ENCODE measurements at places on chromosomes 3 and 15.

- no peak for DNase-seq
Measured at GRCh38 chr3:23256741-23257435, 53.8 kb downstream of the UBE2E2 start.

- DNase-seq = no peak
Measured at GRCh38 chr3:190279690-190280089, 42.6 kb downstream of the CLDN1 start.

- DNase-seq = no peak
Measured at GRCh38 chr3:98531622-98532274, at the start of gene GPR15. TSS of gene GPR15 (plus strand) at chr3:98531978. CDS start at chr3:98532034, 56 bp downstream.

DNA sequence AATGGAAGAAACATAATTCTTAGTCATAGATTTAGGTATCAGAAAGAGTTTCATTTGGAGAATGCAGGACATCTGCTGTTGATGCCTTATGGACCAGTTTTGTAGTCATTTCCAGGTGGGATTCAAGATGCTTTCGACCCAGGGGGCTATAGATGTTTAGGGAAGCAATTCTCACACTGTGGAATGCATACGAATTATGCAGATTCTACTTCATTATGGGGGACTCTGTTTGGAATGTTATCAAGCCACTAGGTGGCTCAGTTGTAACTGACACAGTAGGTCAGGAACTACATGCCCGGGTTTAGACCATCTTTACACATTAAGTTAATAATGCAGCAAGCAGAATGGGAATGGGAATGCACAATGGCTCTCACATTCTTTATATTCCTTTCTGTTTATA, 1359.8 kb downstream of the ZPLD1 start:
- no peak for DNase-seq

- DNase-seq = no peak
Measured at GRCh38 chr3:78941587-78941986, 826.2 kb downstream of the ROBO1 start.

- no peak for DNase-seq
Measured at GRCh38 chr15:67823314-67824196, 1.8 kb upstream of the SKOR1 start.

DNA sequence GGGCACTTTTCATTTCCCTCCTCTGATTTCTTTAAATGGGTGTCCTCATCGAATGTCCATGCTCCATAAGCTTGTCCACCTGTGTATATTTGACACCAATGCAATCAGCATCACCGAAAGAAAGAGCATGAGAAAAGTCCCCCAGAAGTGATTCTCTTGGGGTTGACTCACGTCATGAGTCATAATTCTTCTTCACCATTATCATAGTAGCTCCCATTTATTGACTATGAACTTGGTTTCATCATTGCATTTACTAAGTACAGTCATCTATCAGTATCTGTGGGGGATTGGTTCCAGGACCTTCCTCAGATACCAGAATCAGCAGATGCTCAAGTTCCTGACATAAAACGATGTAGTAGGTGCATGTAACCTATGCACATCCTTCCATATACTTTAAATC, 372.5 kb upstream of the CFAP20DC start:
- DNase-seq = no peak

GRCh38 chr15:68735610-68736009, 85.1 kb downstream of the ANP32A start:
- no peak for DNase-seq

DNA sequence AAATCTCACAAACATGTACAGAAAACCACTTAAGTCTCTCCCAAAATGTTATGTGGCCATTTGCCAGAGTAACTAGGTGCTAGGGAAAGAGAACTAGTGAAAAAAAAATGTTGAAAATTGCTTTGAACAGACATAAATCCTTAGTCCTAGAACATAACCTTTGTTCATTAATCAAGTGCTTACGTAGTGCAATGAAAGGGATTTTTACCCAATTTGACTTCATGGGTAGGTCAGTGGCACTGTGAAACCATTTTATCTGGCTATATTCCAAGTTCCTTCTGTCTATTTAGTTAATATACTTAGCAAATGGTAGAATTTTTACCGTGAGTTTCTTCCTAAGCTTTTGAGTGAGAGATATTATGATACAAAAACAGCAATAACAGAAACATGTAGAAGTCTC, 209.4 kb downstream of the DIPK2A start:
- DNase-seq = no peak

DNA sequence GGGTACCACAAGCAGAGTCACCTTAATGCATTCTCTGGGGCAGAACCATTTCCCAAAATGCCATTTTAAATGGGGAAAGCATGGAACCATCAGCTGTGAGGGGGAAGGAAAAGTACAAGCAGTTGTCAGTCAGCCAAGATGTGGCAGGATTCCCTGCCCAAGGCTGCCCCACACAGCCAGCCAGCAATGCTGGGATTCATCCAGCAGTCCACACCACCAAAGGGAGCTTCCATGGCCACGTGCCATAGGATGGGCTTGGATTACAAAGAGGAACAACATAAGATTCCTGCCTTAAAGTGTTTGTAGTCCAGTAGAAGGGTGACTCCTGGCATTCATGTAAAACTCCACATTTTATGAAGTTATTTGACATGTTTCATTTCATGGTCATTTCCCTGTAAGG, 233.3 kb downstream of the SHOX2 start:
- no peak for DNase-seq

GRCh38 chr15:74377831-74378766, 10.7 kb upstream of the CYP11A1 start:
- DNase-seq = no peak

GRCh38 chr3:99505200-99505599, 133.2 kb upstream of the COL8A1 start:
- DNase-seq = no peak

DNA sequence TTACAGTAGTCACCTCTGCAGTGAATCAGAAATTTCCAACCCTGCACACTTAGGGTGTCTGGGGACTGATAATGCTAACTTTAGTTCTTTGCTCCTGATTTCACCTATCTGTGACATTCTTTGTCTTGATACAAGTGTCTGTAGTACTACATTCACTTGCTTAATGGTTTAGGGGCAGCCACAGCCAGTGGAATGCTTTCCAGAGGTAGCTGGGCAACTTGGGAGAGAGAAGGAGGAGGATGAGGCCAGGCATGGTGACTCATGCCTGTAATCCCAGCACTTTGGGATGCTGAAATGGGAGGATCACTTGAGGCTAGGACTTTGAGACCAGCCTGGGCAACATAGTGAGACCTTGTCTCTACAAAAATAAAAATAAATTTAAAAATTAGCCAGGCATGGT, 8.5 kb downstream of the BAHD1 start:
- DNase-seq = no peak

GRCh38 chr3:34844323-34844620, 795.1 kb upstream of the ARPP21 start:
- DNase-seq = no peak

DNA sequence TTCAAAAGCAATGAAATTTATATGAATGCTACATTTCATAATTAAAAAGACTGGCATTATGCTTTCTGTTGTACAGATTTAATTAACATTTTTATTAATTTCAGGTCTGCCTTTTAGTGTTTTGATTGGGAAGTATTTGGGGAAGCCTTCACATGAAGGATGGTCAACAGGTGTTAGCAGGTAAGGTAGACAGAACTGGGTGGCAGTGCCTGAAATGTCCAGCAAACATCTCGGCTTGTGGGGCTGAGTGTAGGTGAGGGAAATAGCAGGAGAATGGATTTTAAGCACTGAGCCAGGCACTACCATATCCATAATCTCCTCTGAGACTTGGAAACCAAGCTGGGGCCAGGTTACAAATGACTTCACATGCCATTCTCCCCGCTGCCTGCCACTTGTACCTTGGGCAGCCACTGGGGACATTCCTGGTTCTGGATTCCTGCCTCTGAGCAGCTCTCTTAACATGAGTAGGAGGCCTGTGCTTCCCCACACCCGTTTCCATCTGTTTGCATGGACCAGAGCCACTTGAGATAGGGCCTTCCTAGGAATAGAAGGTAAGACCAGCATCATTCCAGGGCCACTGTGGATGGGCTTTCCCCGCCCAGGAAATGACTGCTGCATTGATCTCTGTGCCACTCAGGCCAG, 125.9 kb upstream of the HES1 start:
- no peak for DNase-seq

DNA sequence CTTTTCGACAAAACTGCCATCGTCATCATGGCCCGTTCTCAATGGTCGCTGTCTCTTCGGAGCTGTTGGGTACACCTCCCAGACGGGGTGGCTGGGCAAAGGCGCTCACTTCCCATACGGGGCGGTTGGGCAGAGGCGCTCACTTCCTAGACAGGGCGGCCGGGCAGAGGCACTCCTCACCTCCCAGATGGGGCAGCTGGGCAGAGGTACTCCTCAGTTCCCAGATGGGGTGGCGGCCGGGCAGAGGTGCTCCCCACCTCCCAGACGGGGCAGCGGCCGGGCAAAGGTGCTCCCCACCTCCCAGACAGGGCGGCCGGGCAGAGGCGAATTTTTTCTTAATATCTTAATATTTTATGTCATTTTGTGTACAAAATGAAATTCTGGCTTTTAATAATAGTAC, 44.5 kb downstream of the PARP14 start:
- DNase-seq = no peak

- DNase-seq = no peak
Measured at GRCh38 chr3:189273736-189274135, 102.0 kb downstream of the TPRG1 start.

- no peak for DNase-seq
Measured at GRCh38 chr3:152976239-152976638, 141.3 kb downstream of the P2RY1 start.

- peak; percentile 21 for DNase-seq
Measured at GRCh38 chr3:179149406-179149867, 1.3 kb downstream of the PIK3CA start.

GRCh38 chr3:42610976-42611375, 10.5 kb downstream of the NKTR start:
- DNase-seq = no peak

- DNase-seq = no peak
Measured at GRCh38 chr3:164235289-164236028, 842.8 kb downstream of the SI start.

DNA sequence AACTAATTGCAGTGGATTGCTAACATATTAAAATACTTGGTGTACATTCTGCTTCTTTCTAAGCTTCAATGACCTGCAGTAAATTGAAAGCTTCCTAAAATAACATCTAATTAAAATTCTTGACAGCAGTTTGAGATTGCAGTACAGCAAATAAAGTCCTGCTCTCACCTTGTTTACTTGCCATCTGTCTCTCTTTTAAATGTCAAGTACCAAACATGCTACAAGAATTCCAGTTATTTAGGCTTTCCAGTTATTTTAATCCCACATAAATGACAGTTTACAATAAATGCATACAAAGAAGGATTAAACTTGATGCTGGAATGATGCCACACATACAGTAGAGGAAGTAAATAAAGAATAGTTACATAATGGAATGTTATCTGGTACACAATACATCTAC, 33.2 kb downstream of the CBLB start:
- no peak for DNase-seq

- DNase-seq = no peak
Measured at GRCh38 chr15:66789029-66790025, 87.3 kb downstream of the SMAD6 start.

DNA sequence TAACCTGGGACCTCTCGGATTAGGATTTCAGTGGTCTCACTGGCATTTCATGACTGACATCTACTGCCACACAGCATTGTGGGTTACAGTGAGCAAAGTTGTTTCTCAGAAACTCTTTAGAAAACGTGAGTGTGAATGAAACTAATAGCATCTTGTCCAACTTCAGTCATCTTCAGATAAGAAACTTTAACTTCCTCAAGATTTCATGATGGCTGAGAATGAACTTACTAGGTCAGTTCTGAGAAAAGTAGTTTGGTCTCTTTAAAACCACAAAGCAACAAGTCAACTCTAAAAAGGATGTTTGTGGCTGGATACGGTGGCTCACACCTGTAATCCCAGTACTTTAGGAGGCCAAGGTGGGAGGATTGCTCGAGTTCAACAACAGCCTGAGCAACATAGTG, 14.2 kb upstream of the HOMER2 start:
- peak; percentile 8 for DNase-seq

- no peak for DNase-seq
Measured at GRCh38 chr15:94263341-94264273, 32.2 kb downstream of the MCTP2 start.

DNA sequence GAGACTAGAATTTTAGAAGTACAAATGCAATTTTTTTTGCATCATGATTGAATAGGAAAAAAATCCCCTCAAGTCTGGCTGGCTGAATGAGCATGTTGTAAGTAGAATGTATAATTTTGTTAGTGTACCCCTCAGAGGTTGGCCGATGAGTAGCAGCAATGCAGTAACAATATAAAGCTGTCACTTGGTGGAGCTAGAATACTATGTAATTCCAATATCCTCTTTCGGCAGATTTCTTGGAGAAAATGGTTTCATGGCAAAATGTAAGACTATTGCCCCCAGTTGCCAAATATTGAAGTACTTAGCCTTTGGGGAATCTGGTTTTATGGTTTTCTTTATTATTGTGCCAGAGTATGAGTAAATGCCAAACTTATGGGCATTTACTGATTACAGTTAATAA, 39.8 kb upstream of the SGO1 start:
- no peak for DNase-seq

GRCh38 chr3:138354376-138354775, 6.0 kb downstream of the MRAS start:
- no peak for DNase-seq

GRCh38 chr3:13120289-13120927, 47.2 kb upstream of the IQSEC1 start:
- no peak for DNase-seq

DNA sequence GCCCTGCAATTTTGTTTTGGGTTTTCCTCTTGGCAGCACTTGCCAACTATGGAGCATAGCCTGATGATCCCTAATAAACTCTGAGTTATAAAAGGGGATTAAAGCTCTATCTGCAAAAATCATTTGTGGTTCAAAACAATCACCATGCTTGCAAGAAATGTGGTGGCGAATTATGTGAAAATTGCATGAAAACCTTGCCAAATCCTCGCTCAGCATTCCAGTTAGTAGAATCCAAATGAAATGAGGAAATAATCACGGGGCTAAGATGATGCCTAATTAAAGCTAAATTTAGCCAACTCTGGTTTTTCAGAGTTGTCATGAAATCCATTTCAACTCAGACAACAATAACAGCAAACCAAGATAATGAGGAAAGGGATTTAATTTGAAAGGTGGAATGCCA, 73.0 kb upstream of the PROK2 start:
- DNase-seq = no peak

GRCh38 chr3:9846931-9847488, 3.2 kb upstream of the RPUSD3 start:
- DNase-seq = no peak

- no peak for DNase-seq
Measured at GRCh38 chr15:73174171-73174570, 121.9 kb downstream of the NEO1 start.

All from activated T-cell treated with anti-CD3 and anti-CD28 coated beads for 48 hours (primary cell).